ENCODE measurements at places on chromosomes 16 and 17.

DNA sequence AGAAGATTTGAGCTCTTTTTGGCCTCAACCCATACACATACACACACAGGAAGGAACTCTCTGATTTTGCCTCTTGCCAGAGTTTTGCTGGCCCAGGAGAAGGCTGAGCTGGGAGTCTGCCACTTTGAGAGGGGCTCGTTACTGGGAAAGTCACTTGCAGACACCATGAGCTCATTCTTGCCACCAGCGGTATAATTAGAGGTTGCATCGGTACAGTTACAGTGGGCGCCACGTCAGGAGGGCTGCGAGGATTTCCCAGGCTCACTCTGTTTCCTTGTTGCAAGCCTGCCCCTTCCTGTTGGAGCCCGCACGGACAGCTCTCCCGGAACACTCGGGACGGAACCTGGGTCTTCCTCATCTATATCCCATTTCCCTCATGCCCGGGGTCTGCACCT is 3.1 kb upstream of the SDK2 start:
- DNase-seq = no peak

DNA sequence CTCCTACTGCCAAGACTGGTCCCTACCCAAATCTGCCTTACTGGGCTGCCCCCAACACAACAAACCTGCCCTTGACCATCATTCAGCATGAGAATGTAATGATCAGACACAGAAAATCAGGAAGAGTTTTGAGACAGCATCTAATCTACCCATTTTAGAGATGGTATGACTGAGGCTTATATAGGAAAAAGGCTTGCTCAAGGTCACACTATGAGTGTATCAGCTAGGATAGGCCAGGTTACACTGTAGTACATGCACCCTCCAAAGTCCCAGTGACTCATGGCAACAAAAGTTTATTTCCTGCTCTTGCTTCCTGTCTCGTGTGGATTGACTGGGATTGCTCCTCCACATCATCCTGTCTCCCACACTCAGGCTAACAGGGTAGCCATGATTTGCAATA is 27.9 kb downstream of the NLRC5 start:
- no peak for DNase-seq

DNA sequence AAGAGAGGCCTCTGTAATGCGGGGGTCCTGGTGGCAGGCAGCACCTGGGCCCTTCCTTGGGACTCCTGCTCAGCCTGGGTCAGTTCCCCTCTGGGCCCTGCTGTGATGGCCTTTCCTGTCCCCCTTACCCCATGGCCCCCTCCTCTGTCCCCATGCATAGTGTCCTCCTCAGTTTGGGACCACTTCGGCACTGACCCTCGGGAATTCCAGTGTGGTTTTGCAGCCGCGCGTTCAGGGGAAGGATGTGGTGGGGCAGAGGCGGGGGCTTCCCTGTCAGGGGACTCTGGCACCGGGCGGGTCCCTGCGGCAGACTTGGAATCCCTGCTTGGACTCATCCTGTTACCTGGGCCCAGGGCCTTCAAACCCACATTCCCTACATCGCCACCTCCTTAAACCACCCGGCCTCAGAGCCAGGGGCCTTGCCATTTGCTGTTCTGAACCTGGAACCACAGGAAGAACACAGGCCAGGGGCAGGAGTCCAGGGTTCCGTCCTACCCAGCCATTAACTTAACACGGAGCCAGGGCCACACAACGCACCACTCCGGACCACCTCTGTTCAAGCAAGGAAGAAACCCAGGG is 31.4 kb upstream of the EIF1 start:
- DNase-seq = no peak

GRCh38 chr17:20999044-20999573 is 43.7 kb downstream of the USP22 start:
- DNase-seq = no peak

GRCh38 chr16:85798283-85798776 is 1.0 kb downstream of the EMC8 start:
- DNase-seq = no peak

- no peak for DNase-seq
Observed at GRCh38 chr17:42337442-42337841, 49.1 kb downstream of the STAT5A start.

DNA sequence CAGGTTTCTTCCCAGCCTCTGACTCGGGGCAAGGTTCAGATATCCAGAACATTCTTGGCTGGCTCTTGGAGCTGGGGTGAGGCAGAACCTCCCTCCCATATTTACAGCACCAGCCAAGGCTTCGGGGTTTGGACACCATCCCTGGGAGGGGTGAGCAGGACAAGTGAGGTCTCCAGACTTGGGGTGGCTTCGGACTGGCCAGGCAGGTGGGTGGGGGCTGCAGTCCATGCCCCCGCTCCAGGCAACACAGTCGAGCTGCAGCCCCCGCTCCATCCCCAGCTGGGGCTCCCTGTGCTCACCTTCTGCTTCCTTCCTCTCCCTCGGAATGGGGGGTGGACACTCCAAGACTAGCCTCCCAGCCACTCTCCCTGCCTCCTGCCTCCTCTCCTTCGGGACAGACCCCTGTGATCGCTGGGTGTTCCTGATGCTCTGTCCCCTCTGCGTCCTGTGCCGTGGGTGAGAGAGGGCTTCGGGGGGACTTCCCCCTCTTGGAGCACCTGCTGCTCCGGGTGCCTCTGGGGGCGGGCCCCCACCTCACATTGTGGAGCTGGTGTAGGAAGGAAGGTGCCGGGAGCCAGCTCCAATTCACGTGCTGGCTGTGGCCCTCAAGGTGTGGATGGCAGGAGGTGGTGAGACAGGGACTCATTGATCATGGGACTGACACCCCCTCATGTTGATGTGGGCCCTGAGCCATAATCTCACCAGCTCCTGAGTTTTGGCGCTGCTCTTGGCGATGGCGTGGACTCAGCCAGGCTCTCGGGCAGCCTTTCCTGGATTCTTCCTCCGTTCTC is 189.2 kb downstream of the SEC14L1 start:
- DNase-seq = no peak

GRCh38 chr17:78001182-78001581 is 42.7 kb downstream of the TNRC6C start:
- DNase-seq = no peak

DNA sequence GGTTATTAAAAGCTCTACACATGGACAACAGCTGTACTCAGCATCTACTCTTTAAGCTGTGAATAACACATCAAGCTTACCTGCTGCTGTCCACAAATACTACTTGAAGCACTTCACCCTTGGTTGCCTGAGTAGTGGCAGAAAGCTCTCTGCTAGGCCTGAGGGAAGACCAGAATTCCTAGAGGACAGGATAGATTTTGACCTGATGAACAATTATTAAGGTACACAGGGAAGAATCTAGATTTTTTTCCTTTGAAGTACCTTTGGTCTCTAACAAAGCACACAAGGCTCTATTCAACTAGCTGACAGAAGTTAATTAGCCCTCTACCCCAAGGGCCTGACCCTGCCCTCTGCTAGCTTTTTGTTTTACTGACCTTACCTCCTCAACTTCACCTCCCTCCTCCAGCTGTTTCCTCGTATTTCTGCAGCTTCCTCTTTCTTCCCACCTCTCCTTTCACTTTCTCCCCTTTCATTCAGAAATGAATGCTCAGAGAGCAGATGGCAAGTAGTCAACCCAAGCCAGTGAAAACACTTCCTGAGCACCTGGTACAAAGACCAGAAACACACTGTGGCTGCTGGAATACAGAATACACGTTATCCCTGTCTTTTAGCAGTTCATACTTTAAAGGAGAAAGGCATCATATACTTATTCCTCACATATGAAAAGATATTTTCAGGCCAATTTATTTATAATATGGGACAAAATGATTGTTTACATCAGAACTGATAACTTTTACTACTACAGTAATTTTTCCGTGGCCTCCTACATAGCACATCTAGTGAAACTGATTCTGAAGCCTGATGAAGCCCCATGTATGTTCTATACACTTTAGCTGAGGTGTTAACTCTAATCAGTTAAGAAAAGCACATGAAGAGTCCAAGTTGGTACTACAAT is 5.7 kb upstream of the VEZF1 start:
- no peak for DNase-seq

DNA sequence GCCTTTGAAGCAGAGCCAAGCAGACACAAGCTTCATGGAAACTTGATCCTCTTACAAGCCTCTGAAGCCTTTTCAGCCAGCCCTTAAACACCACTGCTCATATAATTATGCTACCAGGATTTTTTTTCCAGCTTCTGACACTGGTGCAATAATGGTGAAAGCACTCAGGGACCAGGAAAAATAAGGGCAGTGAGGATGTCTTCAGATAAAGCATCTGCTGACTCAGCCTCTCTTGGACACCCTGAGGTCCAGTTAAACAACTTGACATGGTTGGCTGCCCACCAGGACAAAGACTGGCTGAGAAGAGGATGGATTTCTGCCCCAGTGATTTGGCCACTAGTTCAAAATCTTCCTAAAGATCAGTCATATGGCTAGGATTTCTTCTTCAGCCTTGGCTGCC is 124.2 kb upstream of the N4BP1 start:
- DNase-seq = no peak

- DNase-seq = peak; percentile 34
Observed at GRCh38 chr17:17906418-17907215, 65.6 kb downstream of the TOM1L2 start.

DNA sequence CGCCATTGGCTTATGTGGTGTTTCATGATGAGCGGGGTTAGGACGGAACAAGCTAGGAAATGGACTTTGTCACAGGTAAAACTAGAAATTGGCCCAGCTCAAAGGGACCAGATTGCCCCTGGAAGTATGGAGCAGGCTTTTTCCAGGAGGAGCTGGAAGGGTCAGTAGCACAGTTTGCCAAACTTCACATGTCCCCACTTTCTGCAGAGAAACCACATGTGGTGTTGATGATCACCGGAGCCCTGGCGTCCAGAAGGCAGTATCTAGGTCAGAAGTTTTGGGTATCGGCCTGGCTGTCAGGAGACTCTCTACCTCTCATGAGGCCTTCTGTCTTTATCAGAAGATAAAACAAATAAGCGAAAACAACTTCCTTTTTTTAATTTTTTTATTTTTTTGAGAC is 248.5 kb downstream of the SOX9 start:
- no peak for DNase-seq

DNA sequence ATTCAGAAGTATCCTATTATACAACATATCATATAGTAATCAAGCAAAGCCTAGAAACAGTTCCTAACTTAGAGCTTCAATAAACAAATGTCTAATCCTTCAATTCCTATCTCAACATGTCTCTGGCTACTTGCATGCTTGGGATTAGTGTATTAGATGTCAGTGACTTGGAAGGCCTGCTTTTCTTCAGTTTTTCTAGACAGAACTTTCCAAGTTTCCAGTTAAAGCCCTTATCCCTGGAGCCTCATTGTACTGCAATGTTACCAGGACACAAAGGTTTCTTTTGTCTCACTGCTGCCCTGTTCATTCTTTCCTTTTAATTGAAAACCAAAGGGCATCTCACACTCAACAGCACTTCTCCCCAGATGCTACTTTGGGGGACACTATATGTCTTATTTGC is 16.5 kb downstream of the PSME3IP1 start:
- no peak for DNase-seq

DNA sequence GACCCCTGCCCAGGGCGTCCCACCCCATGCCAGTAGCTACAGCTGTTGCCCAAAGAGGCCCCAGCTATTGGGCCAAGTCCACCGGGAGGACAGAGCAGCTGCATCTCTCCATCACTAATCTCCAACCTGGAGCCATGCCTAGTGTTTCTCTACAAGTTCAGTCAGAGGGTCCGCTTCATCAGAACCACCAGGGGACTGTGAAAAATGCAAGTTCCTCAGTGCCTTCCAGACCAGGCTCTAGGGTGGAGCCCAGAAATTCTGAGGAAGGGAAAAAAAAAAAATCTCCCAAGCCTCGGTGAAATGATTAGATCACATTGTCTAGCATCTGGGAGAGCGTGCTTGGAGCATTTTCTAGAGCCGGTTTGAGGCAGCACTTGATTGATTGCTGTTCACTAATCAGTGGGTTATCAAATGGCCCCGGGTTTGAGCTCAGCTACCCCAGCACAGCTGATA is 22.4 kb upstream of the HERPUD1 start:
- no peak for DNase-seq

DNA sequence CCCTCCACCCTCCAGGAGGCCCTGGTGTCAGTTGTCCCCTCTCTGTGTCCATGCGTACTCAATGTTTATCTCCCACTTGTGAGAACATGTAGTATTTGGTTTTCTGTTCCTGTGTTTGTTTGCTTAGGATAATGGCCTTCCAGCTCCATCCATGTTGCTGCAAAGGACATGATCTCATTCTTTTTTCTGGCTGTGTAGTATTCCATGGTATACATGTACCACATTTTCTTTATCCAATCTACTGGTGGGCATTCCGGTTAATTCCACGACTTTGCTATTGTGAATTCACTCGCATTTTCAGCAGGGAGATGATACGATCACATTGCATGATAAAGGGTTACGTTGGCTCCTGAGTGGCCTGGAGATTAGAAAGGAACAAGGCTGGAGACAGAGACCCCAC is 286.2 kb downstream of the FOXL1 start:
- DNase-seq = no peak

DNA sequence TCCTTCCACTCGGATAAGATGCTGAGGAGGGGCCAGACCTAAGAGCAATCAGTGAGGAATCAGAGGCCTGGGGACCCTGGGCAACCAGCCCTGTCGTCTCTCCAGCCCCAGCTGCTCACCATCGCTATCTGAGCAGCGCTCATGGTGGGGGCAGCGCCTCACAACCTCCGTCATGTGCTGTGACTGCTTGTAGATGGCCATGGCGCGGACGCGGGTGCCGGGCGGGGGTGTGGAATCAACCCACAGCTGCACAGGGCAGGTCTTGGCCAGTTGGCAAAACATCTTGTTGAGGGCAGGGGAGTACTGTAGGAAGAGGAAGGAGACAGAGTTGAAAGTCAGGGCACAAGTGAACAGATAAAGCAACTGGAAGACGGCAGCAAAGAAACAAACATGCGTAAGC is 12.4 kb downstream of the TP53 start:
- no peak for DNase-seq

GRCh38 chr17:43983515-43984411 is 20.7 kb upstream of the NAGS start:
- no peak for DNase-seq

- DNase-seq = no peak
Observed at GRCh38 chr16:48834576-48834975, 224.6 kb upstream of the N4BP1 start.
